ENCODE measurements at places on chromosomes 11 and 22.

DNA sequence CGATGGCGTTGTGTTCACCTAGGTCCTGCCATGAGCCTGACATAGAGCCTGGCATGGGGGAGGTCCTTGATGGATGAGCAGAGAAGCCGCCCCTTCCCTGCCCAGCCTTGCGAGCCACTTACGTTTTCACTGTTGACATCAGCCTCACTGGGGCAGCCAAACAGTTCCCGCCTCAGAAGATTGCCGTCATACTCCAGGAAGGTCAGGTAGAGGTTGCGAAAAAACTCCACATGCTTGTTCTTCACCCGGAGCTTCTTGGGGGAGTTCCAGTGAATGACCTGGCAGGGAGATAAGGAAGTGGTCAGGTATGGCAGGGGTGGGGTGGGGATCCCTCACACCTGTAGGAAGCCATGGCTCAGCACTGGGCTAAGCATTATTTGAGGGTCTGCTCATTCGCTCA lies 279.3 kb upstream of the SYN3 start:
- DNase-seq: no peak

GRCh38 chr11:36617543-36618362 lies 19.7 kb upstream of the RAG2 start:
- no peak for DNase-seq

DNA sequence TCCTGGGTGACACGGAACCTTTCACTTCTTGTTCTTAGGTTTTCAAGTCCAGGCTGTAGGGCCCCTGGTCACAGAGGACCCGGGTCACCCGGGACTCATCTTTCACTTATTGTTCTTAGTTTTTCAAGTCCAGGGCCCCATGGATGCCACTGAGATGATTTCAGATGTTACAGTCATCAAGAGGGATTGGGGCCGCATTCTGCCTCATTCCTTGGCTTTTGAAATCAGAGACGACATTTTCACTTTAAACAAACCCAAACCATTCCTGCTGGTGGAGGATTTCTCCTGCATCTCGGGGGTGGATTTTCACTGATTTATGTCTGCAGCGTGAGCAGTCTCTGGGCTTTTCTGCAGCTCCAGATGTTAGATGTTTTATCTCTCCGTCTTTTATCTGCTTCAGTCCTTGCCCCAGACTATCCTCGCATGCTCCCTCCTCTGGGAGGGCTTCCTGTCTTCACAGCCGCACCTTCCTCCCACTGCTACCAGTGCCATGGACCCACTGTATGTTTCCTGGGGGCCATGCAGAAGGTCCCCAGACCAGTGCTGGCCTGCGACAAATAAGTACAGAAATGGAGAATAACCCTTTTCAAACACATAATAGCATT lies 27.4 kb downstream of the FBLN1 start:
- no peak for DNase-seq

- DNase-seq: no peak
These were observed 966.5 kb downstream of the NTM start for GRCh38 chr11:132336781-132337535.

All from stimulated activated CD4-positive, alpha-beta T cell treated with anti-CD3 and anti-CD28 coated beads, Interleukin-1b, Interleukin-23, amount 100 ng/mL, for 48 hours (primary cell).